H1 (cell line): ENCODE measurements at places on chromosomes 16 and 17.

- no peak for DNase-seq
- peaks cover 80% of the 10 kb centered on the region for H3K36me3 ChIP-seq
- no peaks in the 10 kb centered on the region for H3K27me3 ChIP-seq
- H3K27ac ChIP-seq = no peak overlapping the region
- no peak overlapping the region for H3K4me3 ChIP-seq
These were observed 9.1 kb upstream of the MAPK8IP3 start for GRCh38 chr16:1696863-1697262.

DNA sequence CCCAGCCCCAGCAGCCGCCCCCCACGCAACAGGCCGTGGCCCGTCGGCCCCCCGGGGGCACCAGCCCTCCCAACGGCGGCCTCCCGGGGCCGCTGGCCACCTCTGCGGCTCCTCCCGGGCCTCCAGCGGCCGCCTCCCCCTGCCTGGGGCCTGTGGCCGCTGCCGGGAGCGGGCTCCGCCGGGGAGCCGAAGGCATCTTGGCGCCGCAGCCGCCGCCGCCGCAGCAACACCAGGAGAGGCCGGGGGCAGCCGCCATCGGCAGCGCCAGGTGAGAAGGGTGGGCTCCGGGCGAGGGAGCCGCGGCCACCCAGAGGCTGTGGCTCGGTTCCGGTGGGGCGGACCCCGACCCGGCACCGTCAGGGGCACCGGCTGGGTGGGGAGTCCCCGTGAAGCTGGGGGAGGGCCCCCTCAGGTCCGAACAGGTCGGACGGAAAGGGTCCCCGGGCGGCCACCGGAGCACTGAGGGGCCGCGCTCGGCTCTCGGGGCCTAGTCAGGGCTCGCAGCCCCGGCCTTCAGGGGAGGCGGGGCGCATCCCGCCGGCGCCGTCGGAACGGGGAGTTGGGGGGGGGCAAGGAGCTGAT is 583 bp downstream of the ATXN2L start:
- H3K27ac ChIP-seq = peak overlapping the region; percentile 88; the same call in 1 of the 2 replicates
- H3K27me3 ChIP-seq = no peaks in the 10 kb centered on the region
- peaks cover 3% of the 10 kb centered on the region; the same call in 1 of the 2 replicates for H3K4me1 ChIP-seq
- H3K4me3 ChIP-seq = peak overlapping the region; percentile 88
- DNase-seq = no peak
- H3K36me3 ChIP-seq = peaks cover 29% of the 10 kb centered on the region

- DNase-seq = no peak
- H3K27ac ChIP-seq = no peak overlapping the region
- no peaks in the 10 kb centered on the region for H3K36me3 ChIP-seq
These were observed 34.4 kb upstream of the PHAF1 start for GRCh38 chr16:67075331-67075730.

DNA sequence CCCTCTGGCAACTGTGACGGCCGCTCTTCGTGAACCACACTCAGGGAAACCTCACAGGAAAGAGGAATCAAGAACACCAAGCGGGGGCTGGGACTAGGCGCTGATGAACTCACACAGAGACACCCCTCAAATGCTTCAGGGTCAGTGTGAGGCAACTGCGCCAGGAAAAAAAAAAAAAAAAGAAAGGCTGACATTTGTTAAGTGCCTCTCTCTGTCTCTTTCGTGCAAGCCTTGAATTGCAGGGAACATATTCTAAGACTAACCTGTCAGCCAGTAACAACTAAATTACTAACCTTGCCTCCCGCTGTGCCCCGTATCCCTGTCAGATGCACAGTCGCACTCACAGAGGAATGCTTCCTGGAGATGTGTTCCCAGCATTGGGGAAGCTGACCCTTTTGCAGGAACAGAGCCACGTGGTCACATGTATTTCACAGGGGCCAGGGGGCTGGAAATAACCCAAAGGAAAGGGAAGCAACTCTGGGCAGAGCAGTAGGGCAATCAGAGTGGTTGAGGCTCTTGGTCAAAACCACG is 247.8 kb downstream of the XYLT1 start:
- no peak overlapping the region for H3K4me3 ChIP-seq
- H3K27ac ChIP-seq = no peak overlapping the region
- H3K4me1 ChIP-seq = no peaks in the 10 kb centered on the region
- no peaks in the 10 kb centered on the region for H3K36me3 ChIP-seq
- DNase-seq = no peak
- H3K27me3 ChIP-seq = no peaks in the 10 kb centered on the region

- H3K4me1 ChIP-seq = no peaks in the 10 kb centered on the region
- no peak overlapping the region for H3K4me3 ChIP-seq
- DNase-seq = no peak
- peaks cover 53% of the 10 kb centered on the region for H3K36me3 ChIP-seq
- no peak overlapping the region for H3K27ac ChIP-seq
These were observed 19.3 kb downstream of the SHMT1 start for GRCh38 chr17:18344021-18344420.

DNA sequence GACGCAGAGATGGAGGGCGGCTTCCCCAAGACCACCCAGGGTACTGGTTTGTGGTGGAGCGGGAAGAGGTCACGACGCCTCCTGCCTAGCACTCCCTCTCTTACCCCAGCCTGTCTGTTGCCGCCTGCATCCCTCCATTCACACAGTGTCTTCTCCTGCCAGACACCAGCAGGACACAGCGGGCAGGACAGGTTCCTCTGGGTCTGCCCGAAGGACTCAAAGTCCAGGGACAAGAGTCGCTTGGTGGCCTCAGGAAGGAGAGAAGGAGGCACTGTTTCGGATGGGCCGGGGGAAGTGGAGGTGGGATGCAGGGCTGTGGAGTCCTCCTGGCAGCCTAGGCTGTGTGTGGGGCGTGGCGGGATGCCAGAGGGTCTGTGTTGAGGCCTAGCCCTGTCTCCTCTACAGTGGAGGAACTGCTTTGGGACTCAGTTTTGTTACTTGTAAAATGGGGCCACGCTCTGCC is 19.6 kb upstream of the TNS4 start:
- no peak for DNase-seq
- H3K4me3 ChIP-seq = no peak overlapping the region
- no peaks in the 10 kb centered on the region for H3K36me3 ChIP-seq
- H3K4me1 ChIP-seq = peaks cover 2% of the 10 kb centered on the region
- no peaks in the 10 kb centered on the region for H3K27me3 ChIP-seq

GRCh38 chr17:63136369-63137012 is 170.5 kb downstream of the TANC2 start:
- no peak overlapping the region for H3K4me3 ChIP-seq
- H3K27me3 ChIP-seq = no peaks in the 10 kb centered on the region
- H3K4me1 ChIP-seq = no peaks in the 10 kb centered on the region
- no peak for DNase-seq
- H3K36me3 ChIP-seq = no peaks in the 10 kb centered on the region

DNA sequence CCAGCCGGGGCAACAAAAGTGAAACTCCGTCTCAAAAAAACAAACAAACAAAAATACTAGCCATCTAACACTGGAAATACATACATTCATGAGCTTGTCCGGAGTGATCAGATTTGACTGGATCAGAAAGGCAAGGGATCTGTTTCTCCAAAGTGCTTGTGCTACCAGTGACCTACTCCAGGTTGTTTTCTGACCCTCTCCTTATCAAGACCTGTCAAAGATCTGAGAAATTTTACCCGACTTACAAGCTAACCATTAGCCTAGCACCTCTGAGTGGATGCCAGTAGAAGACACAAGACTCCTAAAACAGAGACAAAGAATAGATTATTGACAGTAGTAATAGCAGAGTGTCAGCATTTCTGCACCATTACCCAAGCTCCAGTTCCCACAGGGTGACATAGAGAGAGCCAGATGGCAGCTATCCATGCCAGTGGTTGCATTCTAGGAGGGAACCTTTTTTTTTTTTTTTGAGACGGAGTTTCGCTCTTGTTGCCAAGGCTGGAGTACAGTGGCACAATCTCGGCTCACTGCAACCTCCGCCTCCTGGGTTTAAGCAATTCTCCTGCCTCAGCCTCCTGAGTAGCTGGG is 9.8 kb downstream of the ASPA start:
- H3K4me1 ChIP-seq = peaks cover 11% of the 10 kb centered on the region; the same call in 1 of the 2 replicates
- no peaks in the 10 kb centered on the region for H3K27me3 ChIP-seq
- H3K27ac ChIP-seq = no peak overlapping the region
- DNase-seq = no peak
- no peaks in the 10 kb centered on the region for H3K36me3 ChIP-seq
- H3K4me3 ChIP-seq = no peak overlapping the region

GRCh38 chr16:68414581-68414980 is 33.7 kb downstream of the SMPD3 start:
- H3K27ac ChIP-seq = no peak overlapping the region
- no peak overlapping the region for H3K4me3 ChIP-seq
- H3K36me3 ChIP-seq = no peaks in the 10 kb centered on the region
- H3K4me1 ChIP-seq = no peaks in the 10 kb centered on the region

DNA sequence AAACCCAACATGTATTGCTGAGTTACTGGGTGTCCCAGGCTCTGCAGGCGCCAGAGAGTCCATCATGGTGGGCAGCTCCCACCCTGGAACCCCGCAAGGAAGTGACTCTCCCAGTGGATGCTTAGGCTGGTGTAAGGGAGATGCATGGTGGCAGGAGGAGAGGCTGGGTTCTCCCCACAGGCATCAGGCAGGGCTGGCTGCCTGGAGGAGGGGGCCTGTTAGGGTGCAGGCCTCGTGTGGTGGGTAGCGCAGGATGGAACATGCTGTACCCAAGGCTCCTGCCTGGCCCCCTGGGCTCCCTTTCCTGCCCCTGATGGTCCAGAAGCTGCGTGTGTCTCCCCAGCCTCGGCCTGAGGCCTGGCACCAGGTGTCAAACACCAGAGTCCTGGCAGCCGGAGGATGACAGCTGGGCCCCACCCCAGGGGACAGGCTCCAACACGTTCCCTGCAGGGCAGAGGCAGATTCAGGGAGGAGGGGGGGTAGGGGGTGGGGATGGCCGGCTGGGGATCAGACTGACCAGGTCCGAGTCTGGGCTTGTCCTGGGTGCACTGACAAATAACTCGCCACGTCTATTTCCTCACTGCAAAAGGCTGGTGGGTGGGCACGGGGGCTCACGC is 40.2 kb upstream of the CIBAR2 start:
- no peak for DNase-seq
- no peak overlapping the region for H3K4me3 ChIP-seq

- no peak overlapping the region for H3K27ac ChIP-seq
- no peaks in the 10 kb centered on the region for H3K27me3 ChIP-seq
- H3K4me1 ChIP-seq = no peaks in the 10 kb centered on the region; the same call in 1 of the 2 replicates
- H3K36me3 ChIP-seq = peaks cover 52% of the 10 kb centered on the region
- no peak overlapping the region for H3K4me3 ChIP-seq
- DNase-seq = no peak
These were observed 31.9 kb downstream of the NMT1 start for GRCh38 chr17:45092911-45093430.
